ENCODE measurements at places on chromosomes 3 and 15.

DNA sequence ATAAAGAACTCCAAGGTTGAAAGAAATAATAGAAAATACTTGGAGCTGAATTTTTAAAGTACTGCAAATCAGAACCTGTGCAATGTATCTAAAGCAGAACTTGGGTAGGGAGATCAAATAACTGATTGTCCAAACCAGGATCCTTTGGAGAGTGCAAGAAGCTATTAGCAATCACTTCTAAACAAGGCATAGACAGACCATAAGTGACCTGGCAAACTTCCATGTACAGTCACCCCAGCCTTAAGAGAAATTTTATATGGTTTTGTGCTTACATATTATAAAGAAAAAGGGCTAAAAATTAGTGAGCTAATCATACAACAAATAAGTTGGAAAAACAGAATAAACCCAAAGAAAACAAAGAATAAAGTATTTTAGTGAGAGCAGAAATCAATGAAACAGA, 35.2 kb downstream of the ETV5 start:
- no peak for DNase-seq

- DNase-seq = peak; percentile 87
Measured at GRCh38 chr15:52019394-52020220, 588 bp downstream of the MAPK6 start.

- no peak for DNase-seq
Measured at GRCh38 chr3:77541203-77541922, 501.5 kb downstream of the ROBO2 start.

DNA sequence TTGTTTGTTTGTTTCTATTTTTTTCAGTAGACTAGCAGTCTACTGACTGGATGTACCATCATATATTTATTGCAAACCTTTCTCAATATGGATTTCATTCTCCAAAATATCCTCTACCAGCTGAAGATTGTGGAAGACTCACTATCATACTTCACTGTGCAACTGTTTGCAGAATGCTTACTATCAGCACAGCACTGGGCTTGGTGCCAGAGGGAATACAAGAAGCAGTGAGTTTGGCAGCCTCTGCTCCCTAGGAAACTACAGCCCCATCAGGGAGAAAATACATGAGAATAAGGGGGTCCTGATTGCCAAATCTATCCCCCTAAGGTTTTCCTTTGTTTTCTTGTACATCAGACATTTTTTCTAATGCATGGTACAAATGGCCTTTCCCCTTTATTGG, 27.5 kb downstream of the AQP9 start:
- DNase-seq = no peak

- no peak for DNase-seq
Measured at GRCh38 chr15:52039925-52040781, 21.1 kb downstream of the MAPK6 start.

DNA sequence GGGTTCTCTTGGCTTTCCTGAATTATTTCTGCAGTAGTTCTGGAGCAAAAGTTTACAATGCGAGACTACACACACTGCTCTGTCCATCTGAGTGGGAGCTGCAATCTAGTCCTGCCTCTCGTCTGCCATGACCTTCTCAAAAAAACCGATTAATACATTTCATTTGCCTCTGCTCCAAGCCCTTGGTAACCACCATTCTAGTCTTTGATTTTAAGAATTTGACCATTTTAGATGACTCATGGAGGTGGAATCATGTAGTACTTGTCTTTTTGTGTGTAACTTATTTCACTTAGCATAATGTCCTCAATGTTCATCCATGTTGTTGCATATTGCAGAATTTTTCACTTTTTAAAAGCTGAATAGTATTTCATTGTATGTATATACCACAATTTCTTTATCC, 356.9 kb downstream of the SV2B start:
- DNase-seq = no peak

Measured in LoVo (cell line).